Adrenal gland (tissue), 19 donors: ENCODE measurements at places on chromosomes 7 and 10. TPM values are rescaled to one million over a fixed set of nuclear protein-coding genes. Genes with fewer than 3 reads are reported as not detected.

Gene PLAC9
- polyA plus RNA-seq = 67.6 TPM

Gene C7orf33
- polyA plus RNA-seq = not detected

Gene SEMA3E
- 0.13 TPM for polyA plus RNA-seq

Gene NUP205
- 44.0 TPM for polyA plus RNA-seq

Gene HOXA13
- 0.24 TPM for polyA plus RNA-seq

Gene ABCB1
- polyA plus RNA-seq = 1,762 TPM

Gene NUTM2A
- polyA plus RNA-seq = 1.4 TPM

Gene GRID2IP
- polyA plus RNA-seq = 0.24 TPM

Gene NPSR1
- not detected for polyA plus RNA-seq

Gene ANXA8L1
- polyA plus RNA-seq = 0.44 TPM

Gene IDI2
- polyA plus RNA-seq = not detected

Gene SPDYE1
- not detected for polyA plus RNA-seq

Gene ELAPOR2
- 1.9 TPM for polyA plus RNA-seq

Gene PDE6C
- polyA plus RNA-seq = not detected

Gene PNLIPRP2
- polyA plus RNA-seq = 0.44 TPM

Gene NANOS1
- 2.8 TPM for polyA plus RNA-seq

Gene AP5Z1
- 188 TPM for polyA plus RNA-seq

Gene MEOX2
- 3.0 TPM for polyA plus RNA-seq

Gene IGFBP1
- polyA plus RNA-seq = 0.24 TPM
